Iris pigment epithelial cell (primary cell): ENCODE measurements at places on chromosomes 4 and X.

DNA sequence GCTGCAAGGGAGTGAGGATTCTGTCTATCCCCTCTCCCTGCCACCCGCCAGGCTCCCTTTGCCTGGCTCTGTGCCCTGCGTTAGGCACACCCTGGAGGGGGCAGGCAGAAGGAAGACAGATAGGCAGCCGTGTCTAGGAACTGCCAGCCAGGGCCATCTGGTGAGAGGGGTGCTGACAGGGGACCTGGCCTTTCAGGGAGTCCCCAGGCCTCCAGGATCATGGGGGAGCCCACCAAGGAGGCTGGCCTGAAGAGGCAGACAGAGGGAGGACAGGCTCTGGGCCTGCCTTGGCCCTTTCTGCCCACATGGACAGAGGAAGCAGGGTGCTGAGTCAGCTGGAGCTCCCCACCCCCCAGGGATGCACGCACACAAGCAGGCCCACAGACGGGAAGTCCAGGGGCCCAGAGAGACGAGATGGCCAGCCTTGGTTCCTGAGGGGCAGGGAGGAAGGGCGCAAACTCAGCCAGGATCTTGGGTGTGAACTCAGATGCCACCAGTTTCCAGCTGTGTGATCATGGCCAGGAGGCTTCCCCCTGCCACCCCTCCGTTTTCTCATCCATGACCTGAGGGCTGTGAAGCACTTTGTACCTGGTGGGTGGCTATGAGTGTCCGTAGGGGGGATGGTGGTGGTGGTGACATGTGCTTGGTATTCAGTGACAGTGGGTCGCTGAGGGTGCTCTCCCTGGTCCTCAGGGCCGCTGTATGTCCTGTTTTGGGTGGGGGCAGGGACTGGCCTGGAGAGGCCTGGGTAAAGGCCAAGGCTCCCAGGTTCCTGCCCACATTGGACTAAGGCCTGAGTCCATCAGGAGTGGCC, 1.8 kb downstream of the SH3BP2 start:
- peak; percentile 80 for DNase-seq

- DNase-seq: no peak
Measured at GRCh38 chr4:90185416-90185815, 58.2 kb downstream of the CCSER1 start.

- DNase-seq: no peak
Measured at GRCh38 chrX:123876844-123877243, 17.0 kb downstream of the XIAP start.

DNA sequence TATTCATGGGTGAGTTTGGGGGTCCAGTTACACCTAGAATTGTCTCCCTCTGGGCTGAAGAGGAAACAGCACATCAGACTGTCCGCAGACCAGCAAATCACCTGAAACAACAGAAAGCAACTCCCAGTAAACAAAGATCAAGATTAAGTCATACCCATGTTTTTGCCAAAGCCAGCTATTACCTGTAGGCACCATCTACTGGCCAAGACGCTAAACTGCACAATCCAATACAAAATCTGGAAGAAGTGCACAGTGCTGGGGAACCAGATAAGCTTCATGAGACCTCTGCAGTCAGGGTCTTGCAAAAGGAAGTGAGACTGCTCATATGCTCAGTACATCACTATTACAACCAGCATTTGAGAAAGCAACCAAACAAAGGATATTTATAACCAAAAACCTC, 157.5 kb upstream of the ITM2A start:
- peak; percentile 4 for DNase-seq

- no peak for DNase-seq
Measured at GRCh38 chr4:184941671-184942418, 76.4 kb upstream of the HELT start.

GRCh38 chr4:45846016-45846415, 277.8 kb downstream of the GABRG1 start:
- no peak for DNase-seq

- DNase-seq: no peak
Measured at GRCh38 chrX:37824491-37825214, 22.7 kb downstream of the DYNLT3 start.

- DNase-seq: no peak
Measured at GRCh38 chr4:6123116-6123515, 77.2 kb downstream of the JAKMIP1 start.

DNA sequence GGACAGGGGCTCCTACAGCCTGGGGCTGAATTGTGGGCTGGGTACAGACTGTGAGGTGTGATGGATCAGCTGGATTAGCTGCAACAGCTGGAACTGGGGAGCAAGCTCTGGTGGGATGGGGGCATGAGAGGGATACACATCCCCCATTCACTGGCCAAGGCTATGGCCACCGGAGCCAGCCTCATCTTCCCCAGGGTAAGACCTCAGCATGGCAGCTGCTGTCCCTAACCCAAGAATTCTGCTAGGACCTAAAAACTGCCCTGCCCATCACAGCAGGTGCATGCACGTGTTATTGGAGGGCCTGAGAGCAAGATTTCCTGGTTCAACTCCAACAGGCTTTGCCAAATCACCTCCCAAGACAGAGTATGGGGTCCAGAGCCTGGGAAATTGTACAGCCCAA, 258.6 kb upstream of the AGTR2 start:
- no peak for DNase-seq

DNA sequence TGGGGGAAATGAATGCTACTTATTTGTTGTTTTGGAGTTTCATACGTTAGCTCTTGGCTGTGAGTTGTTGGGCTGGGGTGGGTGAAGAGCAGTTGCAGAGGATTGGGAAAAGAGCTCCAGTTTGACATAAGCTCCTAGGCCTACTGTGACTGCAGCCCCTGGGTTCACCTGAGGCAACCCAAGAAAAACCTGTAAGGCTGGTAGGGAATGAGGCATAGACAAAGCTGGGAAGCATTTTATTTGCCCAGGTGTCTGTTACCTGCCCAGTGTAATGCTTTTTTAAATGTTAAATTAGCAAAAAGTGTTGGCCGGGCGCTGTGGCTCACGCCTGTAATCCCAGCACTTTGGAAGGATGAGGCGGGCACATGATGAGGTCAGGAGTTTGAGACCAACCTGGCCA, 160.0 kb downstream of the FHIP1A start:
- DNase-seq: no peak

- no peak for DNase-seq
Measured at GRCh38 chr4:123419885-123420755, 23.5 kb downstream of the SPRY1 start.

DNA sequence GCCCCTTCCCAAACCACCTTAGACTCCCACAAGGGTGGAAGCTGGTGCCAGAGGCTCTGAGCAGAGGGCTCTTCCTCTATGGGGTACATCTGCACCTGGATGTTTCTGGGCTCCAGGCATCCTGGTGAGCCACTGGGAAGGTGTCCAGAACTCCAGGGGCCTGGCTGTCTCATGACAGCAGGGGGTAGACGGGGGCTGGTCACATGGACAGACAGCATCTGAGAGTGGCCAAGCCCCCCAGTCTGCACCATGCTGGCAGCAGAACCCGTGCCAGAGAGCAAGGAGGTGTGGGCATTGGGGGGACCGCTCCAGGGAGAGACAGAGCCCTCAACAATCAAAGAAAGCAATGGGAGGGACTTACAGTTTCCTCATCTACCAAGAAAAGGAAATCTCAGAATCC, 39.5 kb downstream of the ZFYVE28 start:
- DNase-seq: no peak

DNA sequence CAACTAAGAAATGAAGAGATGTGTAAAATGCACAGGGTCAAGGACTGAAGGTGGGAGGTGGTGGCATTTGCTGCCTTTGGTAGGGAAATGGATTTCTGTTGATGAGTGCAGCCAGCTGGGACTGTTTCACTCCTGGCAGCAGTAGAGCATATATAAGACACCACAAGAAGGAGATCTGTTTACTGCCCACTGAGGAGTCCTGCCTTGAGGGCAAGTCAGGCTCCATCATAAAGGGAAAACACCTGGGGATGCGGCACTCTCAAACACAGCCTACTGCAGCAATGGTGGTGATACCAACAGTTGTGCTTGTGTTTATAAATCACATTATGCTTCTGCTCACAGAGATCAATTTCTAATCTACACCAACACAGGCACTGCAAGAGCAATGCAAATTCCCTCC, 222.1 kb downstream of the TACR3 start:
- DNase-seq: no peak

DNA sequence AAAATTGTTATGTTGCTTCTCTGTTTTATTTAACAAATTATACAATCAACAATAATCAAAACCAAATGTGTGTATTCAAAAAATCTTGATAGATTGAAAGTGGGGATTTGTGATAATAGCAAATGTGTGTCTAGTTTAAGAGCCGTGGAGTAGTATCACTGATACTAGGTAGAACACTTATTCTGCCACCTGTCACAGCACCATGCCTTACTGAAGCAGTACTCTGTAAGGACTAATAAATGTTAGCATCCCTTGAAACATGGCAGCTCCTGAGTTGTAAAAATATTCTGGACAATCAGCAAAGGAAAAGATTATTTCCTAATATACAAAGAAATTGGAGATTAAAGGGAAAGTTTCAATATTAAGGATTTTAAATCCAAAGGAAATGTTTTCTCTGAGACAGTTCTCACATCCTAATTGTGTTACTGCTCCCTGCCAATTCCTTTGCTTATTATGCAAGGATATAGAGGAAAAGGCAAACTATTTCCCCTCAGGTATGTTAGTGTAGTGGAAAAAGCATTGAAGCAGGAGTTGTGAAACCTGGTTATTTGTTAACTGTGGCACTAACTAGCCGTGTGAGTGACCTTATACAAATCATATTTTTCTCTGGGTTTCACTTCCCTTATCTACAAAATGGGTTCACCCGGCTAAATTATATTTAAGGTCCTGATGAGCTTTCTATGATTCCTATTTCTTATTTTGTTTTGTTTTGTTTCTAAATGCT, 303.1 kb downstream of the ARHGAP24 start:
- DNase-seq: peak; percentile 61

- DNase-seq: no peak
Measured at GRCh38 chr4:26884026-26884425, 23.4 kb downstream of the STIM2 start.

- no peak for DNase-seq
Measured at GRCh38 chrX:43840265-43840664, 42.0 kb downstream of the MAOB start.

DNA sequence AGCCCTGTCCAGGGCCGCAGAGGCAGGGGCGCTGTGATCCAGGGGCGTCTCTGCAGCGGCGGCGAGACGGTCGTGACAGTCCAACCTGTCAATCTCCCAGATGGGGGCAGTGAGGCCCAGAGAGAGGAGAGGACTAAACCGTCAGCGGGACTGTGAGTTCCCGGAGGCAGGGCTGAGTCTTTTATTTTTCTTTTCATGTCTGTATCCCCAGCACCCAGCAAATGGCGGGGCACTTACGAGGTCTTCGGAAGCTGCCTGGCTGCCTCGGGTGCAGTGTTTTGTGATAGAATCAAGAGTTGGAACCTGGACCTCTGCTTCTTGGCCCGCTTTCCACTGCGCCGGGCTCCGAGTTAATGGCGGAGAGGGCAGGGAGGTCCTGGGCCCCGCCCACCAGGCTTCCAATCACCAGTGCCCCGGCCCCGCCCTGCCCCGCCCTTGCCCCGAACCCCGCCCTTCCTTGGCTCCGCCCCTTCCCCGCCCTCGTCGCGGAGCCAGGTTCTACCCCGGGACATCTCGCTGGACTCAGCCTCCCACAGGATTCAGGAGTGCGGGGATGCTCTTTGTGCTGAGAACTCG, 35.3 kb upstream of the GRPEL1 start:
- DNase-seq: peak; percentile 79

DNA sequence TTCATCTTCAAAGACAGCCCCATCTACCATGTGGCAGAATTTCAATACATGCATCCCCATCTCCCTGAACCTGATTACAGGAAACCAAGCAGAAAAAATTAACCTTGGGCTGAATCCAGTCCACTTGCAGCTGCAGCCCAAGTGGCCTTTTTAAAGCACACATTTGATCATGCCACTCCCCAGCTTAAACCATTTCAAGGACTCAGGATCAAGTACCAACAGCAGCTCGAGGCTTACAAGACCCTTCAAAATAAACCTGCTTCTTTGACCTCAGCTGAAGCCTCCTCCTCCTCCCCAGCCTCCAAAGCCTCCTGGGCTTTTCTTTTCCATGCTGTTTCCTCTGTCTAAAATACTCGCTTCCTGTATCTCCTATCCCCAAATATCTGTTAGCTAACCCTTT, 50.7 kb upstream of the KIT start:
- no peak for DNase-seq

GRCh38 chr4:120754590-120754989, 167.9 kb downstream of the PRDM5 start:
- DNase-seq: no peak

DNA sequence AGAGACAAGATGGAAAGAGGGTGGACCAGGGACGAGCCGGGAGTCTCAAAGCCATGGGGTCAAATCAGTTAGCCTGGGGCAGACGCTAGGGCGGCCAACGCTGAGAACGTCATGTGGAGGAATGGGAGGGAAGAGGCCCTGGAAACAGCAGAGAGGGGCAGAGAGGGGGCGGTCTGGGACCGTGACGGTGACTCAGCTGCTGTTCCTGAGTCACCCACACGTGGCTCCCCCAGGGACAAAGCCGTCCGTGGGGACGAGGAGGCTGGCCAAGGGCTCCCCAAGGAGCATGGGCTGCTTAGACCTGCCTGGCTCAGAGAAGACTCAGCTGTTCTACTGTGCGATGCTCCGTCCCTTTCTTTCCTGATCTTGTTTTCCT, 108.4 kb upstream of the LRPAP1 start:
- no peak for DNase-seq

- no peak for DNase-seq
Measured at GRCh38 chrX:118259213-118259612, 86.7 kb upstream of the WDR44 start.

DNA sequence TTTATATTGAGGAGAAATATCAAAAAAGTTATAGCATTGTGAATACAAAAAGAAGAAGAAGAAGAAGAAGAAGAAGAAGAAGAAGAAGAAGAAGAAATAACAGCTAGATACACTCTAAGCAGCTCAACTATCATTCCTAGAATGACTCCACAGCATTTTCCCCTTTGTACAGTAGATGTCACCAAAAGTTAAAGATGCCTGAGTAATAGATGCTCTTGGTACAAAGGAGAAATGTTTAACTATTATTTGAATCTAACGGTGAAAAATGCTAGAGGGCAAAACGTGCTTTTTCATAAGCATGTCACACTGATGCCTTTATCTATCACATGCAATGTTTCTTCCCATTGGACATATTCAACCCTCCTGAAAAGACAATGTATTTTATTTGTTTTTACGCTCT, 178.4 kb upstream of the GPRIN3 start:
- peak; percentile 61 for DNase-seq

- DNase-seq: peak; percentile 16
Measured at GRCh38 chrX:11619441-11619840, 46.3 kb downstream of the ARHGAP6 start.

DNA sequence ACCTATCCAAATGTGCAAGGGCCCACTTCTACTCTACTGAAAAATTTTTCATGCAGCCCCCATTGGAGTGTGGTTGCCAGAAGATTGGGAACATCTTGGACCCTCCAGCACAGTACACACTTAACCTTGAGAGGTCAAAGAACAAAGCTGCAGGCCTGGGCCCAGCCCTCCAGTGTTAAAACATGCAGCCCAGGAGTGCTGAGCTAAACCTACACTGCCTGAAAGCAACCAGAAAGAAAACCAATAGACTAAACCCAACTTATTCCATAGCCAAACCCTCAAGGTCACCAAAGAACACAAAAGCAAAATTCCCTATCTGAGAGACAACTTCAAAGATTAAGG, 47.9 kb downstream of the TECRL start:
- DNase-seq: no peak

GRCh38 chr4:4950561-4951290, 68.5 kb downstream of the CYTL1 start:
- no peak for DNase-seq
